ENCODE measurements at places on chromosomes 1 and 21.

GRCh38 chr1:26350701-26351589, 3.0 kb downstream of the CRYBG2 start:
- no peak for DNase-seq

DNA sequence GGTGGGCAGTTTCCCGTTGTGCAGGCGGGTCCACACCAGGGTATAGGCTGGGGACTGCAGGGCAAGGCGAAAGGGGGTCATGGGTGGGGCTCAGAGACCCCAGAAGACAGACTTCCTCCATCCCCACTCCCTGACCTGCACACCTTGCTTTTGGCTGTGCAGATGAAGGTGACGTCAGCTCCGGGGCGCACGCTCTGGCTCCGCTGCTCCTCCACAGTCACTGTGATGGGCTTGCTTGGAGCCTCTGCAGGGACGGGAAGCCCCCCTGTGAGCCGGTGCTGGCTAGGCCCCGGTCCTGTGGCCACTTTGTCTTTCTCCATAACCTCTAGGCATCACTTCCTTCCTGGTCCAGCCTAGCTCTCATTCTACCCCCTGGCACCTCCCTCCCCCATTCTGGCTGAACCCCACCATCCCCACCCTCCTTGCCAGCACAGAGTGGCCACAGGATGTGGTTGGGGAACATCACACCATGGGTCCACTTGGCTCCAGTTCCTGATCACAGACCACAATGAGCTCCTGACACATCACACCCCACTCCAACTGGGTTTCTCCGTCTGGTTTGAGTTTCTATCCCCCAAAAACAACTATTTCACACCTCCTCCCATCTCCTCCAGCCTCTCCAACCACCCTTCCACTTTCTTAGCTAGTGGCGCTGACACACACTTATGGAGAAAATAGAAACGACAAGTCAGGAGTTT, 45.2 kb downstream of the LDLRAD2 start:
- peak; percentile 57 for DNase-seq

GRCh38 chr1:240312872-240313271, 221.2 kb downstream of the FMN2 start:
- DNase-seq: no peak

DNA sequence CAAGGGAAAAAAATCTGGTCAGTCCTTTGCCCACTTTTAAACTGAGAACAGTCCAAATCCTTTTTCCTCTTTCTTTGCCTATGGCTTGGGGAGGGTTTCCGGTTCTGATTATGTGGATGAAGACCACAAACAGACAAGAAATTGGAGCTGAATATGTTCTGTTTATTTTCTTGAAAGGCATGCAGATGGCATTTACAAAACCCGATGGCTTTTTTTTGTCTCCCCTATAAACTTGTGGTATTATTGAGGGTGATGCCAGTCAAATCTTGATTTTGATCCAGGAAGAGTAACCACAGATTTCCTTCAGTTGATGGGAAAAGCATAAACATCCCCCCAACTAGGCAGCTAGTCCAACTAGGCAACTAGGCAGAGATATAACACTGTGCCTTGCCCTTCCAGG, 38.9 kb downstream of the PLPP3 start:
- DNase-seq: no peak

DNA sequence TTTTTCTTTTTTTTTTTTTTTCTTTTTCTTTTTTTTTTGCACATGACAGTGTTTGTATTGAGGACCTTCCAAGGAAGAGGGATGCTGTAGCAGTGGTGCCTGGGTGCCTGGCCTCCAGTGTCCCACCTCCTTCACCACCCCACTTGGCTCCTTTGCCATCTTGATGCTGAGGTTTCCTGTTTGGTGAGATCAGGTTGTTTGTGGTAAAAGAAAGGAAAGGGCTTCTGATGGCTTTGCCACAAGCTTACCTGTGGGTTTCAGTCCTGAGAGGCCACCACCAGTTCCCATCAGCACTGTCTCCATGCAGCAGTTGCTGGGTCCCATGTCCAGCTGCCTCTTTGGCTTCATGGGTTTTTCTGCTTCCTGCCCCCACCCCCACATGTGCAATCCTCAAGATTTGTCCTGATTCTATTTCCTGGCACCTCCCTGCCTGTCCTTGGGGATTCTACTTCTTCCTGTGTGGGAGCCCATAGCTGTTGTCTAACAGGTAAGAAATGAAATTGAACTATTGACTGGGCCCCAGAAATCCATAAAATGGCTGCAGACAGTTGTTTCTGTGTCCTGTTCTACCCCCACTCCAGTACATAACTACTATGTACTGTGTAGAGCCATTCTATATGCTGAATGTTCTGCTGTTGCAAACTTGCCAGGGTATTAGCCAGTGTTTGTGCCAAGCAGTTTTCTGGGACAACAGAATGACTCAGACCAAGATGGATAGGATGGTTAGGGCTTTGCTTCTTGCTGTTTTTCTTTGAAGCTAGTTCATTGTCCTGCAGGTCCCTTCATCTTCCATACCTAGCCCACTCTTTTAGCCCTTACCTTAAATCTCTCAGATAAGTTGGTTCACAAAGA, 4.2 kb upstream of the CCDC28B start:
- no peak for DNase-seq

GRCh38 chr1:982765-983436, 1.0 kb upstream of the PERM1 start:
- DNase-seq: no peak

DNA sequence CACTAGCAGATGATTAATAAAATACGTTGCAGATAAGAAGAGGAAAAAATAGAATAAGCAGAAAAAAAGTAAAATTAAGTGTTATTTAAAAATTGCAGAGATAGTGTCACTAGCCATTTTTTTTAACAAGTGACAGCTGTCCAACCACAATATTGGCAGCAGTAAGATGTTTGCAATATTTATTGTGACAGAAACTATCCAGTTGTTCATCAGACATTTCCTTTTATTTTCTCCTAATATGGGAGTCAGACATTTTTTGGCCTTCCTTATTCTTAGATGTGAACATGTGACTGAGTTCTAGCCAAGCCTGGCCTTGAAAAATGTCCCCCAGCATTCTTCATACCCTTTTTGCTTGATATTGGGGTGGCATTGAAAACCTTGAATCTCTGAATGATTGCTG, 3.4 kb upstream of the SPAG17 start:
- DNase-seq: no peak

GRCh38 chr1:240308096-240308495, 216.4 kb downstream of the FMN2 start:
- no peak for DNase-seq

- no peak for DNase-seq
Measured at GRCh38 chr1:98693385-98693784, 31.9 kb downstream of the SNX7 start.
